Type B pancreatic cell (in vitro differentiated cells): ENCODE measurements at places on chromosomes 6 and 20. TPM values are rescaled to one million over a fixed set of nuclear protein-coding genes. Genes with fewer than 3 reads are reported as not detected.
A peak's percentile ranks its signal among the peaks of the same experiment; 100 is the strongest.

DNA sequence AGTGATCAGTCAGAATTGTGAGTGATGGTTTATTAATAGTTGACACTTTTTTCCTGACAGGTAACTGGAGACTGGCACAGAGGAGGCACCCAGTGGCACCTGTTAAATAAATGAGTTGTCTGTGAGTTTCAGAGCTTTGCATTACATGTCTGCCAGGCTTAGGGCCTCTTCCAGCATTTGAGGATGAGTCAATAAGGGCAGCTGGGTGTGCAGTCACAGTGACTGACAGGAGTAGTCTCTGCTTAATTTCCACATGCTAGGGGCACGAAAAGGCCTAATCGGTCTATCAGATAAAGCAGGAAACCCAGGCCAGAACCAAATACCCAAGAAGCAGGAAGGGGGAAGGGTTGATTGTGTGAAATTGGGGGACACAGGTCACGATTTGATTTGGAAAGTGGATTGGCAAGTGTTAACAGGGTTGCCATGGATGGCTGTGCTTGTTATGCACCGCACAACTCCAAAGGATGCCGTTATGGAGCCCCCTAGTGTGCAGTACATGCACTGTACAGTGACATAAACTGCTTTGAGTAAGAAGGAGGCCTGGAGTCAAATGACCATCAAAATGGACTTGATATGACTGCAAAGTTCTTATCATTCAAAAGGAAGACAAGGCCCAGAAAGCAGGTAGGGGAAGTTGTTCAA is 111.9 kb upstream of the GGTLC1 start:
- DNase-seq, result no peak
- no peaks in the 10 kb centered on the region for H3K36me3 ChIP-seq
- H3K27me3 ChIP-seq, result peaks cover 60% of the 10 kb centered on the region
- no peak overlapping the region for H3K27ac ChIP-seq
- no peak overlapping the region for H3K4me3 ChIP-seq

The AIG1 gene
- total RNA-seq, result 34.3 and 37.8 TPM in 2 replicates

GRCh38 chr6:122749451-122750050 is 30.0 kb upstream of the FABP7 start:
- peaks cover 4% of the 10 kb centered on the region for H3K36me3 ChIP-seq
- H3K4me1 ChIP-seq, result peaks cover 9% of the 10 kb centered on the region
- no peaks in the 10 kb centered on the region for H3K27me3 ChIP-seq
- H3K4me3 ChIP-seq, result no peak overlapping the region
- no peak overlapping the region for H3K27ac ChIP-seq

DNA sequence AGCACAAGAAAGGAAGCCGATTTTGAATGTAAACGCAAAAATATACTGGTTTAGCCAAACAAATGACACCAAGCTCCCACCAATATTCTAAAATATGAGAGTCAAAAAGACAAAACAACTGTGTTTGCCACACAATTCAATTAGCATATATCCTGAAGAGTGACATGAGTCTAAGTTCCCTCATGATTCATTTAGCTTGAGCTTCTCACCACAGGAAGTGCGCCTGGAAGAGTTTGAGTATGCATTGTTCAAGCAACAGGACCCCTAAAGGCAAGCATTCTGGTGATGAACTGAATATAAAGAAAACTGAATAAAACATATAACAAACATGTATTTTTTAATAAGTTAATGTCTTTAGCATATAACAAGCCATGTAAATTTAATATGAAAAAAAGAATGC is 115.2 kb upstream of the RUNX2 start:
- H3K36me3 ChIP-seq, result peaks cover 20% of the 10 kb centered on the region
- no peaks in the 10 kb centered on the region for H3K4me1 ChIP-seq
- no peaks in the 10 kb centered on the region for H3K27me3 ChIP-seq
- no peak for DNase-seq
- H3K27ac ChIP-seq, result no peak overlapping the region

- DNase-seq, result no peak
- no peaks in the 10 kb centered on the region for H3K27me3 ChIP-seq
- H3K4me1 ChIP-seq, result peaks cover 29% of the 10 kb centered on the region
- peak overlapping the region; percentile 10 for H3K4me3 ChIP-seq
- peak overlapping the region; percentile 76 for H3K27ac ChIP-seq
Measured at GRCh38 chr20:53941680-53942471, 128.5 kb downstream of the BCAS1 start.

- H3K36me3 ChIP-seq, result peaks cover 28% of the 10 kb centered on the region
- H3K27ac ChIP-seq, result no peak overlapping the region
- H3K4me1 ChIP-seq, result peaks cover 31% of the 10 kb centered on the region
- H3K4me3 ChIP-seq, result no peak overlapping the region
- H3K27me3 ChIP-seq, result no peaks in the 10 kb centered on the region
Measured at GRCh38 chr6:161261325-161261724, 12.5 kb downstream of the AGPAT4 start.

GRCh38 chr6:100144991-100145390 is 151.0 kb upstream of the MCHR2 start:
- H3K27ac ChIP-seq, result no peak overlapping the region
- H3K27me3 ChIP-seq, result no peaks in the 10 kb centered on the region
- no peak overlapping the region for H3K4me3 ChIP-seq
- no peaks in the 10 kb centered on the region for H3K36me3 ChIP-seq
- no peaks in the 10 kb centered on the region for H3K4me1 ChIP-seq
